ENCODE measurements at places on chromosomes 16 and 17. TPM values are rescaled to one million over a fixed set of nuclear protein-coding genes. Genes with fewer than 3 reads are reported as not detected.

DNA sequence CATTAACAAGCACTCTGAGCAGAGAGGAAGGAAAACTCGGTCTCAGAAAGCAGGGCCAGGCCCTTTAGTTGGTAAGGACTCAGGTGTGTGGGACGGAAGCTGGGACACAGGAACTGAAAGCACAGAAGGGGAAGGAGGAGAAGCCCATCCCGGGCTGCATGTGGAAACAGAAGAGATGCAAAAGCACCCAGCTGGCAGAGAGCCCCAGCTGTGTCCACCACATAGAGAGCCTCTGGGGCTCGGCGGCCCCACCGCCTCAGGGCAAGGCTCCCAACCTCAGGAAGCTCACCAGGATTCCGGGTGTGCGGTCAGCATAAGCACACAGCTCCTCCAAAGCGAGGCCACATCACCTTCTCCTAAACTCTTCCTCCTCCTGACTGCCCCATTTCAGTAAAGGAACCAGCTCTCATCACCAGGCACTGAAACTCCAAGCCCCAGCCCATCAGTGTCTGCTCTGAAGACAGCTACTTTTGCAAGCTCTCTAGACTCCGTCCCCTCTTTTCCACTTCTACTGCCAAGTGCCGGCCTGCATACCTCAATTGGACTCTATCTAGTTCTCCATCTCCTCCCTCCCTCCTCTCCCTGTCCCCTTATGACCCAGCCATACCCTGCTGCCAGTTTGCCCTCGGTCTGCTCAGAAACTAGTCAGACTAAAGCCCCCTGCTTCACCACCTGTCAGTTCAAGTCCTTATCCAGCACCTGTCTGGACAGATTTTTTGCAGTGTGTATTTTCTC lies 6.0 kb downstream of the ST3GAL2 start:
- peak; percentile 25 for DNase-seq
- H3K36me3 ChIP-seq, result peaks cover 4% of the 10 kb centered on the region
- no peak overlapping the region for H3K4me3 ChIP-seq
- peak overlapping the region; percentile 2 for H3K27ac ChIP-seq
- no peaks in the 10 kb centered on the region for H3K27me3 ChIP-seq

- no peak overlapping the region for H3K4me3 ChIP-seq
- H3K27me3 ChIP-seq, result no peaks in the 10 kb centered on the region
- no peaks in the 10 kb centered on the region for H3K36me3 ChIP-seq
- DNase-seq, result no peak
These were observed 1012.8 kb upstream of the EEF2KMT start for GRCh38 chr16:6110346-6110745.

- H3K27me3 ChIP-seq, result no peaks in the 10 kb centered on the region
- DNase-seq, result no peak
- H3K4me1 ChIP-seq, result no peaks in the 10 kb centered on the region
- H3K4me3 ChIP-seq, result no peak overlapping the region
- no peaks in the 10 kb centered on the region for H3K36me3 ChIP-seq
These were observed 5.5 kb downstream of the CCDC182 start for GRCh38 chr17:57739402-57740234.

DNA sequence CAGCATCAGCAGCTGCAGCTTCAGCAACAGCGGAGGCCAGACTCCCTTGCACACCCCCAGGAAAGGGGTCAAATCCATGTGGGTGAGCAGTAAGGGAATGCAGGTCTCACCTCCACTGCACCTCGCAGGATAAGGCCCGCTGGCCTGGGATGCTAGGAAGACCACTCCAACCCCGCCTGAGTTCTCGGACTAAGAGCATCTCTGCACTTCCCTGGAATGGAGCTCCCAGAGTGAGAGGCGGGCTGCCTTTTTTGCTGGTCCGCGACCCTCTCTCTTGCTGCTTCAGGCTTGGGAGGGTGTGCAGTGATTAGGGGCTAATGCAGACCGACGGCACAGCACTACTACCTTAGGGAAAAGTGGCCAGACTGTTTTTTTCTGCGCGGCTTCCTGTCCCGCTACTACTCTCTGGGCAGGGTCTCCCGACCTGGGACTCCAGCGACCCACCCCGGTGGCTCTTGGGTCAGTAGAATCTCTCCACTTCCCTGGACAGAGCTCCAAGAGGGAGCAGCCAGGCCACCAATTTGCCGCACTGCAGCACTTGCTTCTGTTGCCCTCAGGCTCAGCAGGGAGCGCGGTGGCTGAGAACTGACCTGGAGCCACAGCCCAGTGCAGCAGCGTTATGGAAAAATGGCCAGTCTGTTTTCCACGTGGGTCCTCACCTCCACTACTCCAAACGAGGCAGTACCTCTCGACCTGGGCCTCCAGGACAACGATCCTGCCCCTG lies 480.4 kb downstream of the CDH8 start:
- H3K4me3 ChIP-seq, result no peak overlapping the region
- H3K4me1 ChIP-seq, result no peaks in the 10 kb centered on the region
- H3K27ac ChIP-seq, result no peak overlapping the region
- no peaks in the 10 kb centered on the region for H3K36me3 ChIP-seq

DNA sequence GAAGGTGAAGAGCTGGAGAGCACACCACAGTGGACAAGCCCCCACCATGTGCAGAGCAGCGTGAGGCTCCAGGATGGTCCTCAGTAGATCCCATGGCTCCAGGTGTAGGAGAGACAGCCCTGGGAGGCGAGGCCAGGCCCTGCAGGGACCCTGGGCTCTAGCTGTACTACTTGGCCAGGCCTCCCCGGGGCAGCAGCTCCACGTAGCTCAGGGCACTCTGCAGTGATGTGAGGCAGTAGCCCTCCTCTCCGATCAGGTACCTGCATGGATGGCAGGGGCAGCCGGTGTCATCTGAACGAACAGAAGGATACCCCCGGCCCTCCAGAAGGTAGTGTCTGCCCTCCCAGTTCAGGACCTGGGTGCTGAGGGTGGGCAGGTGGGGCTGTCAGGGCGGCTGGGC lies 6.2 kb upstream of the SPATA2L start:
- H3K4me3 ChIP-seq, result no peak overlapping the region
- H3K27me3 ChIP-seq, result no peaks in the 10 kb centered on the region
- DNase-seq, result no peak

Gene HASPIN
- 2.0 TPM for total RNA-seq

- peak overlapping the region; percentile 89 for H3K27ac ChIP-seq
- peaks cover 18% of the 10 kb centered on the region for H3K36me3 ChIP-seq
- peaks cover 5% of the 10 kb centered on the region for H3K4me1 ChIP-seq
- DNase-seq, result no peak
These were observed 583 bp downstream of the ATXN2L start for GRCh38 chr16:28823291-28823872.
